ENCODE measurements at places on chromosomes 5 and 9.

- no peak for DNase-seq
Observed at GRCh38 chr5:68652534-68652965, 437.0 kb downstream of the PIK3R1 start.

- DNase-seq, result no peak
Observed at GRCh38 chr5:167064198-167064776, 1227.2 kb upstream of the WWC1 start.

DNA sequence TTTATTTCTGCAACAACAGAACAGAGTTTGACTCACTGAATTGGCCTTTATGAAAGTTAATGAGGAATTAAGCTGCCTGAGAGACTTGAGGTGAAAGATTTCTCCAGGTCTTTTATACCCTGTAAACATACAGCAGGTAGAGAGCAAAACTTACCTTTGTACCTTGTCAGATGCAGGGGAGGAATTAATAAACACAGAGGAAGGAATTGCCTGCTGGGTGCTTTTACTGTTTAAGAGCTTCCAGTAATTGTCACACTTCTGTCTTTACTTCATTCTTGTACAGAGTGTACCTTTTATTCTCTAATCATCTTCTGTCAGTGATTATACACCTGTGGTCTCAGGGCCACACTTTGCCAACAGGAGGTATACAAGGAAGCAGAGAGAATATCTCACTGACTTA lies 94.0 kb upstream of the GRIN3A start:
- no peak for DNase-seq

DNA sequence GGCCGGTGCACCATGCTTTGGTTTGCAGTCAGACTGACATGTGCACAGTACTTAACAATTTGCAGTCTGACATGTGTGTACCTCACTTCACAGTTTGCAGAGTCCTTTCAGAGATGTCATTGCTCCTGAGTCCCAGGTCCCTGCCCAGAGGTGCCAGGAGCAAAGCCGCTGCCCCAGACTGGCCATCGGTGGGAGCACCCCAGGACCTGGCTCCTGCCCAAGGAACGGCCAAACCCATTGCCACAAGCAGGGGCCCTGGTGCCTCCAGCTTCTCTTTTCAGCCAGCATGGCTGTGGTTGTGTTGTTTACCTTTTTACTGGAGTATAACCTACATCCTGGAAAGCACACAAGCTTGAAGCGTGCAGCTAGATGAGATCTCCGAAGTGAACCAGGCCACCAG lies 28.6 kb downstream of the RASGEF1C start:
- no peak for DNase-seq

DNA sequence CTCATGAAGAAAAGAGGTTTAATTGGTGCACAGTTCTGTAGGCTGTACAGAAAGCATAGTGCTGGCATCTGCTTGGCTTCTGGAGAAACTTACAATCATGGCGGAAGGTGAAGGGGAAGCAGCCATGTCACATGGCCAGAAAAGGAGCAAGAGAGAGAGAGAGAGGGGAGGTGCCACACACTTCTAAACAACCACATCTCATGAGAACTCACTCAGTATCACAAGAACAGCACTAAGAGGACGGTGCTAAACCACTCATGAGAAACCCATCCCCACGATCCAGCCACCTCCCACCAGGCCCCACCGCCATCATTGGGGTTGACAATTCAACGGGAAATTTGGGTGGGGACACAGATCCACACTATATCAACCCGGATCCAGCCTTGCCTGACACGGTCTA lies 28.8 kb upstream of the IER5L start:
- DNase-seq, result no peak

GRCh38 chr5:97106216-97106581 lies 36.2 kb downstream of the LIX1 start:
- no peak for DNase-seq

DNA sequence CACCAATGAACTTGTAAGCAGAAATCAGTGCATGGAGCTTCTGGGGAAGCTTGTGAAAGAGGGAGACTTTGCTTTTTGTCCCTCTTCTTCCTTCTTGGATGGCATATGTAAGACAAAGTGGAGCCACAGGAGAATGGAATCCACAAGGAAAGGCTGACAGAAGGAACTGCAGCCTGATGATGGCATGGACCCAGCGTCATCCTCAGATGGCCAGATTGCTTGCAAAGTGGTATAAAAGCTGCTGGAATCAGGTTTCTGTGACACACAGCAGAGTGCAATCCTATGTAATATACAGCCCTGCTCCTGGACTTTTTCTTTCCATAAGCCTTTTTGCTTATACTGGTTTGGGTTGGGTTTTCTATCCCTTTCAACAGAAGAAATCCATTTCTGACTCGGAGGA lies 31.4 kb upstream of the SPARC start:
- no peak for DNase-seq

Measured in stimulated activated CD4-positive, alpha-beta T cell treated with anti-CD3 and anti-CD28 coated beads, TNF-alpha, amount 100 ng/mL, for 48 hours (primary cell).